Foreskin keratinocyte (primary cell): ENCODE measurements at places on chromosomes 13 and 19. TPM values are rescaled to one million over a fixed set of nuclear protein-coding genes. Genes with fewer than 3 reads are reported as not detected.

Gene C13orf46
- 0.02 TPM in 1 of 2 replicates, not detected in the other for polyA plus RNA-seq

Gene ACP7
- 0.81 and 0.97 TPM in 2 replicates for polyA plus RNA-seq

Gene GRK1
- polyA plus RNA-seq: not detected in 2 replicates

Gene PSG3
- not detected in 2 replicates for polyA plus RNA-seq

Gene IGFL2
- polyA plus RNA-seq: 0.30 and 0.81 TPM in 2 replicates

Gene CAPS
- polyA plus RNA-seq: 1.4 and 2.9 TPM in 2 replicates

Gene WASF3
- 1.4 and 1.7 TPM in 2 replicates for polyA plus RNA-seq

Gene ZNF555
- 1.7 and 2.4 TPM in 2 replicates for polyA plus RNA-seq

Gene DPF1
- polyA plus RNA-seq: 3.4 and 4.2 TPM in 2 replicates

Gene ZC3H13
- polyA plus RNA-seq: 6.8 and 8.6 TPM in 2 replicates

Gene TMEM221
- polyA plus RNA-seq: 0.24 and 0.36 TPM in 2 replicates
